ENCODE measurements at places on chromosomes 2 and 18. TPM values are rescaled to one million over a fixed set of nuclear protein-coding genes. Genes with fewer than 3 reads are reported as not detected.

DNA sequence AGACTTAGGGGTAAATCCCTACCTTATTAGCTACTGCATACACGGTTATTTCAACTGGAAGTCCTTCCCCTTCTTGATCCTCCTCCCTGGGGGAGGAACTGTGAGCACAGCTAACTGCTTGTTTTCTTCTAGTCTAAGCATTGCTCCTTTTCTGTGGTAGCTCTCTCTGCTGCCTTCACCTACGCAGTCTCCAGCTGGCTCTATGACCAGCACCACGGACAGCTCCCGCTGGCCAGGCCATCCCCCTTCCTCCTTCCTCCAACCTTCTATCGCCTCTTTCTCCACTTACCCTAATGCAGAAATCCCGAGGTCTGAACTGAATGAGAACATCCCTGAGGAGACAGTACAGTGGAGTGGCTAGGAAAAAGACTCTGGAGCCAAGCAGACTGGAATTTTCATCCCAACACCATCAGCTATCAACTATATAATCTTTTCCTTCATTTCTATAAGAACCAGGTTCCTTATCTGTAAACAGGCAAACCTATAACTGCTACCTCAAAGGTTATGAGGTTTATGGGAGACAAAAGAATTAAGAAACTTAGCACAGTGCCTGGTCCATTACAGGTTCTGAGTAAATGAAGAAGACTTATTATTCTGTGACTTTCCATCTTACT is 4.7 kb upstream of the CFAP65 start:
- no peak for DNase-seq

- peak; percentile 29 for DNase-seq
Observed at GRCh38 chr2:161170377-161170776, 10.1 kb downstream of the TANK start.

Gene MRO
- total RNA-seq = not detected

Gene DSEL
- 0.37 TPM for total RNA-seq

DNA sequence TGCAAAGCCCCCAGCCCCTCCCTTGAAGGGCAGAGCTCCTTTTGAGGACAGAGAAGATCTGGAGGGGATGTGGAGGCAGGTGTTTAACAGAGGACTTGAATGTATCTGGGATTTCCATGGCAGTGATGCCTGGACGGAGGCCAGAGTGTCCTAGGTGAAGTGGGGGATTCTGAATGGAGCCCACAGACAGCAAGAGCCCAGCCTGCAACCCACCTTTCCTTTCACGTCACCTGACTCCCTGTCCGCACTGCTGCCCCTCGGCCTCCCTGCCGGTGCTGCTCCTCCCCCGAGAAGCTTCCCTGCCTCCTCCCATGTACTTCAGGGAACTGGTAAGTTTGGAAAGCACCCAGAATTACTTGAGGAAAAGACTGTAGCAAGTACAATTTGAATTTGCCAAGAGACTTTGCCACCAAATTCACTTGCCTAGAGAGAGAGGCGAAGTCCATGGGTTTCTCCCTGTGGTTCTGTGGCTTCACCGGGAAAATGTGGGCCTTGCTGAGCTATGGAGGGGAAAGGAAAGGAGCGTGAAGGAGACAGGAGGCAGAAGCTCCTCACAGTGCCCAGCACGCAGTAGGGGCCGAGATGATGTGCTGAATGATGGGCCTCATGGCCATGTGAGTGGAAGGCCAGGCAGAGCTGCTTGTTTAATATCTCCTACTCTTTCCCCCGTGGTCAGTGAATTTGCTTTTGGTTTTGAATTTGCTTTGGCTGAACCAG is 13.9 kb upstream of the ASPRV1 start:
- no peak for DNase-seq

- no peak for DNase-seq
Observed at GRCh38 chr2:214156971-214157370, 253.9 kb upstream of the VWC2L start.

DNA sequence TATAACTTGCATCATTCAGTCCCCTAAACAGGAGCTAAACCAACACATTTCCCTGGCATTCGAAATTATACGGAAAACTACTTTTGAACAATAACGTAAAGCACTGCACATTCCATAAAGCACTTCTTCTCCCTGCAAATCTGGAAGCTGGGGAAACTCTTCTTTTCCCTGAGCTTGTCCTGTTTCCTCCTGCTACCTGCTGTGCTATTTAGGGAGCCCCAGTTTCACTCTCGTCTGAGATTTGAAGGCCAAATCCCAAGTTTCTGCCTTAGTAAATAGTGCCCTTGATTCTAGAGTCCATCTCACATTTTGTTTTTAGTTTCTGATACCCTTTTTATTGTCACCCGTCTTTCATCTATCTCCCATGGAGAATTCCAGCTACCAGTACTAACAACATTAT is 67.7 kb upstream of the OSR1 start:
- no peak for DNase-seq

DNA sequence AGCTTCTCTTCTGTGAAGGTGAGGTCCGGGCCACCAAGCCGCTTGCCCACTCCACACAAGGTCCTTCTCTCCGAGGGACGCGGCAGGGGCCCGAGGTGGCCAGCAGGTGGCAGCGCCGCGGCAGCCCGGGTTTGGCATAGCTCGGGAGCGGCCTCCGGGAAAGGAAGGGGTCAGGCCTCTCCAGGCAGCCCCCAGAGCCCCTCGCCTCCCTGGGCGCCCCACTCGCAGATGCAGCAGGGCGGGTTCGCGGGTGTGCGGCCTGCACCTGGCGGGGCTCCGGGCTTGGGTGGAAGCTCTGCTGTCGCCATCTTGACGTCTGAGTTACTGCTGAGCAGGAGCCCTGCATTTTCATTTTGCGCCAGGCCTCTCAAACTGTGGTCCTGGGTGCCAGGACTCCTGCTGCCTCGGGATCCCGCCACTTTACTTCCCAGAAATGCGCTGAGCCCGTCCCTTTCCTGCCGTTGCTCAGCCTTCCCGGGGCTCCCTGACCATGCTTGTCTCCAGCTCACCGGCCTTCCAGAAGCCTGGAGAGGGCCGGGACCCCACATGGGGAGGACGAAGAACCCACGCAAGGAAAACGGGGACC is 18.6 kb upstream of the NCL start:
- DNase-seq = peak; percentile 82

Gene DCDC2C
- not detected for total RNA-seq

Gene CARF
- total RNA-seq = 27.5 TPM

Gene RESP18
- total RNA-seq = not detected

Gene PID1
- not detected for total RNA-seq

Gene ACADL
- total RNA-seq = not detected

DNA sequence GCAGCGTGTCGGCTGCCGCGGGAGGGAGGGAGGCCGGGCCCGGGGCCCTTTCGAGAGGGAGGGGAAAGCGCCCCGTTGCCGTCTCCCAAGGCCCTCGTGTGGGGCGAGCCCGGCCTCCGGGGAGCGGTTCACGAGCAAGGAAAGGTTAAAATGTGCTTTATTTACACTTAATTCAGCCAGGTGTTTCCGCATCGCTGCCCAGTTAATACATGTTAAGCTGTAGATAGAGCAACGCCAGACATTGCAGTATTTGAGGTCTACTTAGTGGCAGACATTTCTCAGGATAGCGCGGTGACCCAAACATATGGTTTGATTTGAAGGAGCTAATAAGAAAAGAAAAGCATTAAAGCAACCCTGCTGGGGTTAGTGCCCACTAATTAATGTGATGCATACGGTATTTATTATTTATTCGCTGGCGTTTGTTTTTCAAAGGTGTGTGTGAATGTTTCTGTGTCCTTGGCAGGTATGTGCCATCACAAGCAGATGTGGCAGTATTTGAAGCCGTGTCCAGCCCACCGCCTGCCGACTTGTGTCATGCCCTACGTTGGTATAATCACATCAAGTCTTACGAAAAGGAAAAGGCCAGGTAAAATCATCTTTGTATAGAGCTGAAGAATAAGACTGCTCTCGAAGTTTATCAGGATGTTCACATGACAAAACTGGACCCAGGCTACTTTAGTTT is 571 bp downstream of the EEF1B2 start:
- no peak for DNase-seq

Gene COX5B
- total RNA-seq = 104 TPM

- DNase-seq = no peak
Observed at GRCh38 chr2:187939180-187939579, 352.5 kb upstream of the GULP1 start.

Gene UGT1A10
- total RNA-seq = not detected

Gene FABP1
- total RNA-seq = not detected

Gene ABCG5
- not detected for total RNA-seq

Gene NYAP2
- total RNA-seq = 0.15 TPM

GRCh38 chr2:21317131-21317530 is 193.4 kb downstream of the TDRD15 start:
- DNase-seq = peak; percentile 50

- peak; percentile 63 for DNase-seq
Observed at GRCh38 chr18:77131652-77132368, 773 bp downstream of the MBP start.

- peak; percentile 80 for DNase-seq
Observed at GRCh38 chr2:30706534-30707303, 100.5 kb downstream of the CAPN13 start.

GRCh38 chr2:101983928-101984327 is 7.8 kb upstream of the IL1R2 start:
- no peak for DNase-seq

DNA sequence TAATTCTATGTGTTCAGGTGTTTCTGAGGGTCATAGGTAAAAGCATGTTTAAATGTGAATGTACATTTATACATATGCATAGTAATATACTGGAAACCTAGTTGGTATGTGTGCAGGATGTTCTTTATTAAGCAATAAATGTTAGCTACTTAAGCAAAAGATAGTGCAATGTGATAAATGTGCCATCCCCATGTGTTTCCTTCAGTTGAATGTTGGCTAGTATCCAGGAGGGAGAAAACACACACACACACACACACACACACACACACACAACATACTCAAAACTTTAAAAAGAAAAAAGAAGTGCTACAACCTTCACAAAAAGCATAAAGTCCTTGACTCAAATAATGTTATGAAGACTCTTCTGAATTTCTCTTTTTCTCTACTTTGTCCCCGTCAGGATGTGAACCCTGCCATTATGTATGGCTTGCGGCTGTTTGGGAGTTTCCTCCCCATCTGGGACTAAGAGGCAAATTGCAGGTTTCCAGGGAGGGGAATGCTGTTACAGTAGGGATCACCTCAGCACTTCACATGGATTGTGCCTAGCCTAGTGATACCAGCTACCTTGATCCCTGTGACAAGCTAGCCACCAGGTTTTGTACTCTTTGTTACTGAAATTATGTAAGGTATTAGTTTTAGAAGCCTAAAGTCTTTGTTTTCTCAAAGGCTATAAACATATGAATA is 82.6 kb downstream of the IKZF2 start:
- no peak for DNase-seq

Gene ACTG2
- not detected for total RNA-seq

DNA sequence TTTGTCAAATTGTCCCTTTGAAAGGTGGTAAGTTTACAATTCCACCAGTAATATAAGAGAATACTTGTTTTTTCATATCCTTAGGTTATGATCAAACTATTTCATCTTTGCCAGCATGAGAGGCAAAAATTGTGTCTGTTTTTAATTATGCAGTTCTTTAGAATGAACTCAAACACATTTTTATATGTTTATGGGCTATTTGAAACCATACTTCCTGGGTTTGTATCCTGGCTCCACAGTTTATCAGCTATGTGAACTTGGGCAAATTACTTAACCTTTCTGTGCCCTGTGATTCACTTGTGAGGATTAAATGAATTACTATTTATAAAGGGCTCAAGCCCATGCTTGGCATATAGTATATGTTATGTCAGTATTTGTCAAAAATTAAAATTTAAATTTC is 109.4 kb downstream of the TANC1 start:
- DNase-seq = no peak

DNA sequence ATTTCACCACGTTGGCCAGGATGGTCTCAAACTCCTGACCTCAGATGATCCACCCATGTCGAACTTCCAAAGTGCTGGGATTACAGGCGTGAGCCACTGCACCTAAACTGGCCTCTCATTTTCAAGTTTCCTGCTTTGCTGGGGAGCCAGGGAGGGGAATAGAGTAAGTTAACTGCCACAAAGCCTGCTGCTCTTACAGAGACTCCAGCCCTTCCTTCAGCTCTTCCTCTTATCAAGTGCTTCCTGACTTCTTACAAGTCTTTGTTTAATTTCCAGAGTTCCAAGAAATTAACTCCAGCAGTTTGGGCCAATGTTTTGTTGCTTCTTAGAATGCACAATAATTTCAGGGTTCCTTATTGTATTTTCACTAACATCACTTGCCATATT is 24.3 kb upstream of the UBE2F start:
- no peak for DNase-seq

All from B cell (primary cell).